ENCODE measurements at places on chromosomes 12 and 14.

- no peak for DNase-seq
Observed at GRCh38 chr12:114253976-114254778, 151.8 kb downstream of the TBX5 start.

DNA sequence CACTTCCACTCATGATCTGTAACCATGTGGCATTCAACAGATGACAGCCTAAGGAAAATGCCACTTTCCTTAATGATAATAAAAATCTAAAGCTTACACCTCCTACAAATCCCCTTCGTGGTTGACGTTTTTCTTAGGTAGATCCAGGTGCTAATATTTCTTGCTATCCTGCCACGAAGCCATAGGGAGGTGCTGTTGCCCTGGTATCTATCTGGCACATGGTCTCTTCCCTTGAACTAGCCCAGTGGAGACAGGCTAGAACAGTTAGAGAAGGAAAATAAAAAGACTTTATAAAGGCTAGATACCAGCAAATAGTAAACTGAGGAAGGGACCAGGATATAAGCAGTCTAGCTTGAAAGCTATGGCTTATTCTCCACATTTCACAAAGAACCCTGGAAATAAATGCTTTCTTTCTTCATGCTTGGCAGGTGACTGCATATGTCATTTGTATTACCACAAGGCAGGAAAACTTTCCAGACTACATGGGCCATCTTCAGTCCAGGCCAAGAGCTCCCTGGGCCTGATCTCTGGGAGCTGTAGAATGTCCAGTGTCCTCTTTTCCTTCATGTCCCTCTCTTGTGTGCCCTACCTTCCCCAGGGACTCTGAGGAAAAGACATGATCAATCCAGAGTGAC, 15.3 kb downstream of the SPIC start:
- peak; percentile 44 for DNase-seq

- no peak for DNase-seq
Observed at GRCh38 chr12:63440048-63440447, 228.2 kb downstream of the DPY19L2 start.

DNA sequence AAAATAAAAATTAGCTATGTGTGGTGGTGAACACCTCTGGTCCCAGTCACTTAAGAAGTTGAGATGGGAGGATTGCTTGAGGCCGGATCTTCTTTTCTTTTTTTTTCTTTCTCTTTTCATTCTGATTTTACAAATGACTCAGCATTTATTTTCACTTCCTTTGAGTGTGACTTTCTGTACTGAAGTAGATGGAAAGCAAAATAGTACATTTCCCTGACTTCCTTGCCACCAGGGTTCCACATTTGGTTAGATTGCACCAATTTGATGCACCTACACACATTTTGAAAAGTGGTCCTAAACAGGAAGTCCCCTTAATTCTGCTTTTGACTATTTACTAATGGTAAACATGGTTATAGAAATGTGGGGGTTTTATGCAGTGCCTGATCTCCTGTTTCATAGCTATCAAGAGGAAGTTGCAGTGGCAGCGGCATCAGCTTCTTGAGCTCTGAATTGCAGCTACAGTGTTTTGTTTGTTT, 13.0 kb upstream of the LEMD3 start:
- DNase-seq, result peak; percentile 62

- peak; percentile 93 for DNase-seq
Observed at GRCh38 chr14:105999361-106000028, 473.1 kb downstream of the TMEM121 start.

DNA sequence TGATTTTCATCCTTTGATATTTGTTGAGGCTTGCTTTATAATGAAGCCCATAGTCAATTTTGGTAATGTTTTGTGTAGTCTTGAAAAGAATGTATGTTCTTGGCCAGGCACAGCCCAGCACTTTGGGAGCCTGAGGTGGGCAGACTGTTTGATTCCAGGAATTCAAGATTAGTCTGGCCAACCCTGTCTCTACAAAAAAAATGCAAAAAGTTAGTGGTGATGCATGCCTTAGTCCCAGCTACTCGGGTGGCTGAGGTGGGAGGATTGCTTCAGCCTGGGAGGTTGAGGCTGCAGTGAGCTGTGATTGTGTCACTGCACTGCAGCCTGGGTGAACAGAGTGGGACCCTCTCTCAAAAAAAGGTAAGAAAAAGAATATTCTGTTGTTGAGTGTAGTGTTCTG, 10.8 kb downstream of the ETNK1 start:
- no peak for DNase-seq

DNA sequence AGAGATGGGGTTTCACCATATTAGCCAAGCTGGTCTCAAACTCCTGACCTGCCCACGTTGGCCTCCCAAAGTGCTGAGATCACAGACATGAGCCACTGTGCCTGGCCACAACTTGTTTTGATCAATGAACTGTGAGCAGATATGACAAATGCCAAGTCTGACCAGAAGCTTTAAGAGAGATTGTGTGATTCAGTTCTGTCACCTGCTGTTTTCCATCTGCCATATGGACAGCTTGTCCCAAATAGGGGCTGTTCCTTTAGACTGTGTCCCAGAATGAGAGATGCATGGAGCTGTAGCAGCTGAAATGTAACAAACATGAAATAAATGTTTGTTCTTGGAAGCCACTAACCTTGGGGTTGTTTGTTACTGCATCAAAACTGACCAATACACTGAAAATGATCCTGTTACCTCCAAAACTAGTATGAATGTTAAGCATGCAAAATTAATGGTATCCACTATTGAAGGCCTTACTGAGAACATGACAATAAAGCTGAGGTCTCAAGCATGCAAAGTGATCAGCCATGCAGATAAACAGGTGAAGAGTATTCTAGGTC, 65.9 kb upstream of the MED13L start:
- DNase-seq, result no peak

DNA sequence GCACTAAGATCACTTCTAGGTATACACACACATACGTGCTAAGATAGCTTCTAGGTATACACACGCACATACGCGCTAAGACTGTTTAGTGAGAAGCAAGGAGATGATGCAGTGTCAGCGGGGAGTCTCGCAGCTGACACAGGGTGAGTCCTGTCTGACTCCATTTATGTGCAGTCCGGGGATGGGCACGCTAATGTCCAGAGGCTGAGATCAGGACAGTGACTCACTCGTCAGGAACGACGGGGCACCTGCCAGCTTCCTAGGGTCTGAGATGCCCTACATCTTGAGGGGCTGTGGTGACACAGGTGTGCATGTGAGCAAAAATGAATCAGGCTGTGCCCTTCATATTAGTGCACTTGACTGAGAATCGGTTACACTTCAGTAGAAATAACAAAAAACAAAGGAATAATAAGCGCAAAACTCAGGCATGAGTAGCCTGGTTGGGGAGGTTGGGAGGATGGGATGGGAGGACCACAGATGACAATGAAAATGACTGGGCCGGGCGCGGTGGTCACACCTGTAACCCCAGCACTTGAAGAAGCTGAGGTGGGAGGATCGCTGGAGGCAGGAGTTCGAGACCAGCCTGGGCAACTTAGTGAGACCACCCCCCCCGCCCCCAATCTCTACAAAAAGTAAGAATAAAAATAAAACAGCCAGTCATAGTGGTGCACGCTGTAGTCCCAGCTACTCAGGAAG, 29.1 kb upstream of the ULK1 start:
- no peak for DNase-seq

GRCh38 chr12:42267413-42268190, 29.6 kb upstream of the YAF2 start:
- DNase-seq, result no peak

DNA sequence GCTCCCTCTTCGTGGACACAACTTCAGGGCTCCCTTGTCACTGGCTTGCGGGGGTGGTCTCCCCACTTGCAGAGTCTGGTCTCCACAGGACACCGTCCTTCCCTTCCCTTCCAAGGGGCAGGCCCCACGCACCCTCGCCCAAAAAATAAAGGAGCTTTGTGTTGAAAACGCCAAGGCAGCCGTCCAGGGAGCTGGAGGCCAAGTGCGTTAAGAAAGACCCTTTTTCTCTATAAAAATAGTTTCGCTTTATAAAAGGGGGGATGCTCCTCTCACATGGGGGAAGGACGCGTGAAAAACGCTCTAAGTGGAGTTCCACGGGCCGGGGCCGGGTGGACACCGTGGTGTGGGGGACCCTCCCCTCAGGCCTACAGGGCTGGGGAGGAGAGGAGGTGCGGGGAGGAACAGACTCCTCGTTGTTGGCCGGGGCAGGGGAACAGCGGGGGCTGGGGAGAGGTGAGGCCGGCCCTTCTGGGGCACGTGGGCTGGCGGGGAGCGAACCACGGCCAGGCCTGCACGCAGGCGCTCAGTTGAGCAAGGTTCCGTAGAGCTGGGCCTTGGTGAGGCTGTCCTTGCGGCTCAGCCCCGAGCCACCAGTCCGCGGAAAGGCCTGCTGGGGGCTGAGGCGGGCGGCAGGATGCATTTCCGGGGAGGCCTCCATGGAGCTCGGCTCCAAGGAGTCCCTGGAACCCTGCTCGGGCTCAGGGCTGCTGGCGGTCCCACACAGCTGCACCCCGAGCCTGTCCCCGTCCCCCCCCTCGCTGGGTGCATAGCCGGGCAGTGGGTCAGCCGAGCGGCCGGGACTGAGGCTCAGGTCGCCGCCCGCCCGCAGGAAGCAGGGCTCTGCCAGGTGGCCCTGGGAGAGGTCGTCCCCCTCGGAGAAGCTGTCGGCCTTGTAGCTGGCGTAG, 49.5 kb downstream of the BEGAIN start:
- DNase-seq, result no peak

DNA sequence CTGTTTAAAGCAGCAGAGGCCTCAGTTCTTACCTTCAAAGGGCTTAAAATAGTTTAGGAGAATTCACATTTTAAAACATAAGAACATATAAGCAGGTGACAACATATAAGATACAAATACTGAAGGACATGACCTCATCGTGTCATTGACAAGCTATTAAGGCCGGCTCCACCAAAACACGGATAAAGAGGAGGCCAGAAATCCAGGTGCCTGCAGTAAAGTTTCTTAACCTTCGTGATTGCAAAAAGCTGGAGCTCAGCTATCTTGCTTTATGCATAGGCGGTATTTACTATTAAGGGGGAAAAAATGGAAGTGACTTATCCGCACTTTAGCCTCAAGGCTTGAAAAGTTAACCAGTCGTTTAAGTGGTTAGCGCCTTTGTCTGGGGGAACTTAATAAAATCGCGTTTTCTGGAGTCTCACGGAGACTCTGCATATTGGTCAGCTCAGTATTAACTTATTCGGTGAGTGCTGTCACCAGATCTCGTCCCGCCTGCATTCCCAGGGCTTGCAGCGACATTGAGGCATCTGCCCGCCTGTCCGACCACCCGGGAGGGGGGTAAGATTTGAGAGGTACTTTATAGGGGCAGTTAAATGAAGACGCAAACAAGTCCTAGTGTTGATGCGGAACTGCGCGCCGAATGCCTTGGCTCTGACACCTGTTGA, 1.1 kb upstream of the SP1 start:
- DNase-seq, result peak; percentile 57

GRCh38 chr12:131962069-131962468, 12.3 kb downstream of the EP400 start:
- no peak for DNase-seq

GRCh38 chr14:99426265-99426664, 54.4 kb downstream of the SETD3 start:
- no peak for DNase-seq

GRCh38 chr14:86790408-86791364, 1202.3 kb downstream of the GALC start:
- DNase-seq, result peak; percentile 14

GRCh38 chr12:6894321-6894720, 10.3 kb upstream of the LRRC23 start:
- DNase-seq, result no peak

DNA sequence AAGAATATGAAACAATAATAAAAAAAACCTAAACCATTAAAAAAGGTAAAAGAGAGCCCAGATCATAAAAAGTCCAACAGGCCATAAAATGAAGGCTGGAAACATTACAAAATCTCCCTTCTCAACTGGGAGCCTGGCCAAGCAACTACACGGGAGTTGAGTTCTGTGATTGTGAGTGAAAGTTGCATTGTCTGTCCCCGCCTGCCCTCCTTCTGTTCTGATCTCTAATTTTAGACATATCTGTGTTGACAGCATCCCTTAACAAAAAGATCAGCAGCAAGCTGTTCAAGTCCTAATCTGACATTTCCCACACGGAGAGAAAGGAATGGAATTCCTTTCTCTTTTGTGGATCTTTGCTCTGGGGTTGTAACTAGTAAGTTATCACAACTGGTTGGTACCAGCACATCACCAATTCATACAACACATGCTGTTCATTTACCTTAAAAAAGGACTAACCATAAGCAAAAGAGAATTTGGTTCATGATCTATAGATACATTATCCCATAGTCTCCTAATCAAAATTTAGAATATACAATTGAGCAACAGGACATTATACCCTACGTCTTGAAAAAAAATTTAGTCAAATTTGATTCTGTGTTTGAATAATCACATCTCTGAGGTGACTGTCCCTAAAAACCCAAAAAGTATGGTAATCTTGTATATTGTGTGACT, 205.1 kb upstream of the GZMB start:
- DNase-seq, result no peak

DNA sequence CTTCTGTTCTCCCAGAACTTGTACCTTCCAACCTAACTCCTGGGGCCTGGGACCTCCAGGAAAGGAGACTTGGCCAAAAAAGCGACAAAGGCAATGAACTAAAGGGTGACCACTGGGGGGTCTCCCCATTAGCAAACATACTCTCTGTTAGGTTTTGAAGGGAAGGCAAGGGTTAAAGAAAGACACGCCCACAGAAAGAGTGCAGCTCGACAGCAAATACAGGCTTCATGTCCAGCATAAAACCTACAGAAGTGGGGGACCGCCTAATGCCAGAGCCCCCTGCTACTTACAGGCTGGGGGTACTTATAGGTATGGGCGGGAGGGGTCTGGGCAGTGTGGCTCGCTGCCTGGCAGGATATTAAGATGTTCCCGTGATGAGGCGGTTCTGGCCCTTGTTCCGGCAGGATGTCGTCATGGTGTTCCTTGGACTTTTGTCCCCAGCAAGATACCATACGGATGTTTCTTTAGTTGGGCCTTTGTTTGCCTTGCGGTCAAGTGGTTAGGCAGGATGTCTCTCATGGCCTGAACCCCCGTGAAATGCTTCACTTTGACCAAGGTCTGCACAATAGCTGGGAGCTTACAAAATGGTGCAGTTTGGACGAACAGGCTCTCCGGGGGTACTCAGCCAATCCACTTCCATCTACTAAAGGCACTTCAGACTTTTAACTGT, 53.4 kb downstream of the PRMT8 start:
- DNase-seq, result no peak

GRCh38 chr12:129211862-129212630, 358.8 kb downstream of the GLT1D1 start:
- no peak for DNase-seq

DNA sequence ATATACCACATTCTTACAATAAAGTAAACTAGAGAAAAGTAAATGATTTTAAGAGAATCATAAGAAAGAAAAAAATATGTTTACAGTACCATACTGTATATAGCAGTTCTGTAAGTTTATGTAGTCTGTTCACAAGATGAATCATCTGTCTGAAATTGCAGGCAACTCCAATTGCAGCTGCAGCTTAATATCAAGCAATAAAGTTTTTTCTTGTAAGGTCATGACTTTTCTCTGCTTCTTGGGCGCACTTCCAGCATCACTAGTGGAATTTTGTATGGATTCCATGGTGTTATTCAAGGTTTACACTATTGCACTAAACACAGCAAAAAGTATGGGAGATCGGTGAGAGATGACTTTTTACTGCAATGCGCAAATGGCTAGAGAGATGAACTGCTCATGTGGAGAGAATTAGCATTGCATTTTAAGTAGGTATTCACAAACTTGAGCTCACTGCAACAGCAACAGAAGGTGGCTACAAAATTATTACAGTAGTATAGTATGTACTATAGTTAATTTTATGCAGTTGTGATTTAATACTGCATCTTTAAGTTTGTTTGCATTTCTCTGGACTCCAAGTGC, 445.4 kb upstream of the OR4E1 start:
- DNase-seq, result no peak

- peak; percentile 79 for DNase-seq
Observed at GRCh38 chr12:113290506-113290905, 44.4 kb downstream of the SLC8B1 start.

- DNase-seq, result peak; percentile 51
Observed at GRCh38 chr12:108516511-108517275, 1.6 kb downstream of the FICD start.

Measured in hematopoietic multipotent progenitor cell treated with erythropoietin and hydrocortisone succinate and interleukin-3 and kit ligand, for 6 days (in vitro differentiated cells).